ENCODE measurements at places on chromosomes 6 and 20.

DNA sequence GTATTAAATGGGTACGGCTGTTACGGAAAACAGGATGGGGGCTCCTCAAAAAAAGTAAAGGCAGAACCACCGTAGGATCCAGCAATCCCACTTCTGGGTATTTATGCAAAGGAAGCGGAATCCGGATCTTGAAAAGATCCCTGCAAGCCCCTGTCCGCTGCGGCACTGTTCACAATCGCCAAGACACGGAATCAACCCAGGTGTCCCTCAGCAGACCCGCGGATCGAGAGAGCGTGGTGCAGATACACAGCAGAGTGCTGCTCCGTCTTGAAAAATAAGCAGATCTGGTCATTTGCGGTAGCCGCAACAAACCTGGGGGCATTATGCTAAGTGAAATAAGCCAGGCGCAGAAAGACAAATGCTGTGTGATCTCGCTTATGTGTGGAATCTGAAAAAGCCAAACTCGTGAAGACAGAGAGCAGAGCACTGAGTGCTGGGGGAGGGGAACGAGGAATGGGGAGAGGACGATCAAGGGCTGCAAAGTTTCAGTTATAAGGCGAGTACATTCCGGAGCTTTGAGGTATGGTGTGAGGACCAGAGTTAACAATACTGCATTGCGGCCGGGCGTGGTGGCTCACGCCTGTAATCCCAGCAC, 41.3 kb downstream of the NTSR1 start:
- DNase-seq: no peak

DNA sequence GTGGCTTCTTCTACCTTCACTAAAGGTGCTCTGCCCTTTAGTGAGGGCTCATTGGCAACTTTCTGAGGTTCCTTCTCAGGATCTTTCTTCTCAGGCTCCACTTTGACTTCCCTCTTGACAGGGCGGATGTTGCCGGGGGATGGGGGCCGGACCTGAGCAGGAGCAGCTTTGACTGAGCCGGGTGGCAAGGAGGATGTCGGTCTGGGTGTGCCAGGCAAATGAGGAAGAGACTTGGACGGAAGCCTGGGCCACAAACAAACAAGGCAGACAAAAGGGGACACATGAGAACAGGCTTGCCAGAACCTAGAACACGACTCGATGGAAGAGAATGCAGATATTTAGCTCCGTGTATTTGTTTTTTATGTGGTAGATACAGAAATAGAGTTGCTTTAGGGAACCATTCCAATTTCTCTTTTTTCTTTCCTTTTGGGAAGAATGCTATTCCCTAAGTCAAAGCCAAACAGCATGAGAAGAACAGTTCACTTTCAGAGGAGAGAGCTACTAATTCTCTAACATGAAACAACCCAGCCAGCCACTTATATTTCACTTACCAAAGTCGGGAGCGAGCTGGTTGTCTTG, 76.2 kb upstream of the BCLAF1 start:
- DNase-seq: no peak

DNA sequence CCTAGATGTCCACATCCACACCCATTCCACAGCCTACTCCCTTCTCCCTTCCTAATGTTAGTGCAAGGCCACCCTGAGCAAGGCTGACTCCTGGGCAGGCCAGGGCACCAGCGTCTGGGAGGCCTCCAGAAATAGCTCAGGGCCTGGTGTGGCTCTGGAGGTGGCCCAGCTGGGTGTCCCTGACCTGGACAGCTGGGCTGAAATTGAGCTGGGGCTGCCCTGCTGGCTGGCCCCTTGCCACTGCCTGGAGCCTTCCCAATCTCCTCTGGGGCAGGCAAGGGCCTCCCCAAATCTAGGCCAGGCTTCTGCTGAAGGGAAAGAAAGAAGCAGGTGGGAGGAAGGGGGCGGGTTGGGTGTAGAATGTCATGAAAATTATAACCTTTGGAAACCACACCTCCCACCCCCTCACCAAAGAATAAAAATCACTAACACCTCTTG, 2.1 kb downstream of the FAM110A start:
- DNase-seq: no peak

- no peak for DNase-seq
Observed at GRCh38 chr6:102815207-102815606, 1421.7 kb downstream of the GRIK2 start.

DNA sequence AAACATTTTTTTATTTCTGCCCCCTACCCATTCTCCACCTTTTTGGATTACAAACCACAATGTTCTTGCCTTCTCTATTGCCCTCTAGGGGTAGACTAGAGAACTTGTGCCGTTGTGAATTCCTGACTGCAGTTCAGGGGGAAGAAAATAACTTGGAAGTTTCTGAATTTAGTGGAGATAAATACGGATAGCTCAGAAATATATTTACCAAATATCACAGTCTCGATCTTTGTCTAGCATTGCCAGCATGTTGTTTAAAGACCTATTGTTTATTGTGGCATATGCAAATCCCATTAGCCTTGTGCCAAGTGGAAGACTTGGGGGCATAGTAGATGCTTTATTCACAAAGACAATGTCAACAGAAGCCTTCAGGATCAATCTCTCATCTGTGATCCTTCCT, 154.1 kb upstream of the MMS22L start:
- no peak for DNase-seq

DNA sequence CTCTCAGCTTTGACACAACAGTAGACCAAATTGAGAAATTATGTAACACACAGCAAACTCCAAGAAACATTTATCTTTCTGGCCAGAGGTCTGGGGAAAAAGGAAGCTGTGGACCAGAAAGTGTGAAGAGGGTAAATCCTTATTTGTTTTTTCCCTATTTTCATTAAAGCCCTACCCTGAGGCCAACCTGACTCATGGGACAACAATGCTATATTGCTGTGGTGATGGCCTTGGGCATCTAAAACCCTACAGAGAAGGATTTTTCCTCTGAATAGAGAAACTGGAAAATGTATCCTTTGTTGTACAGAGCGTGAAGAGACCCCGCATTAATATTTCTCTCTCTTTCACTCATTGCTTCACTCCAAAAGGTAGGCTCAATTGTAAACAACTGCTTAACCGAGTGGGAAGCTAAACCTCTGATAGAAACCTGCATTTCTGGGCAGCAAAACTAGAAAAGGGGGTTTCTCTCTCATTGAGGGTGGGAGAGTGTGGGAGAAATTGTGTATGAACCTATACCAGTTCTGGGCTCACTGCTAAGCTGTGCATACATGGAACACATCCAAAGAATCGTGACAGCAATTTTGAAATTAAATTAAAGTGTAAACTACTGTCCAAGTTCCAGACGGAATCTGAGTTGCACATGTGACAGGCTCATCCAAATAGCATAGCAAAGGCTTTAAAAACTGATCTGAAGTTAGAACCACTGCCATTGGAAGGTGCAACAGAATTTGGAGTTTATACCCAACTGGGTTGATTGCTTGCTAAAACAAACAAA, 175.5 kb downstream of the CLVS2 start:
- DNase-seq: no peak

- DNase-seq: no peak
Observed at GRCh38 chr20:6579824-6580223, 187.7 kb upstream of the BMP2 start.

- DNase-seq: no peak
Observed at GRCh38 chr20:18916886-18917750, 103.5 kb downstream of the SCP2D1 start.

- DNase-seq: no peak
Observed at GRCh38 chr6:139534472-139535115, 160.1 kb upstream of the CITED2 start.

GRCh38 chr6:154848580-154848979, 115.4 kb downstream of the SCAF8 start:
- no peak for DNase-seq

- DNase-seq: no peak
Observed at GRCh38 chr20:18645851-18646250, 58.0 kb downstream of the DTD1 start.

GRCh38 chr6:38973178-38974057, 75.2 kb upstream of the GLP1R start:
- no peak for DNase-seq

DNA sequence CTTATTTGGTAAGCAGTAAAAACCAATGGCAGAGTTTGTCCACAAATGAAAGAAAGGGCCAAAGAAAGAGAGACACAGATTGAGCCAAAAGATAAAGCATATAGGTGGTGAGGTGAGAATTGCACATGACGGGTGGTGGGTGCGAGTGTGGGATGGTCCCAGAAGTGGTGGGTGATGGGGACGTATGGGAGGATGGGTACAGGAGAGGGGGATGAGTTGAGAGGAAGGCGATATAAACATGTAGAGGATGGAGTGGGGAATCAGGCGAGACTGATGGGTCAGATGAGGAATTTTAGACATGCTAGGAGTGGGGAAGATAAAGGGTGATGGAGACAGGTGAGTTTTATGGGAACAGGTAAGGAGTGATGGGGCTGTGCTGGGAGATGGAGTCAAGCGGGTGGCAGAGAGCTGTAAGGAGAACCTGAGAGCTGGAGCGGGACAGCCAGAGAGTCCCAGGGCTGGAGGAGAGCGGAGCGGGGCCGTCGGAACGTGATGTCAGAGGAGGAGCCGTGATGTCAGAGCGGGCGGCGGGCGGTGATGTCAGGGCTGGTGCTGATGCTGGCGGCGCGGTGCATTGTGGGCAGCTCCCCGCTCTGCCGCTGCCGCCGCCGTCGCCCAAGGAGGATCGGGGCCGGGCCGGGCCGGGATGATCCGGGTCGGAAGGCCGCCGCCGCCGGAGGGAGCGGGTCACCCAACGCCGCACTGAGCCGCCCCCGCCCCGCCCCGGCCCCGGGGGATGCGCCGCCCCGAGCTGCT, at the start of gene TTBK1:
Gene TTBK1 (plus strand): TSS at position 574 of the 756 bp plus-strand sequence. CDS start 3,180 bp downstream, outside the sequence.
- DNase-seq: no peak

- no peak for DNase-seq
Observed at GRCh38 chr6:160421854-160422253, 73.7 kb downstream of the SLC22A3 start.

GRCh38 chr6:149439626-149440025, 39.6 kb downstream of the SUMO4 start:
- no peak for DNase-seq

- no peak for DNase-seq
Observed at GRCh38 chr6:34149831-34150400, 4.0 kb upstream of the GRM4 start.

DNA sequence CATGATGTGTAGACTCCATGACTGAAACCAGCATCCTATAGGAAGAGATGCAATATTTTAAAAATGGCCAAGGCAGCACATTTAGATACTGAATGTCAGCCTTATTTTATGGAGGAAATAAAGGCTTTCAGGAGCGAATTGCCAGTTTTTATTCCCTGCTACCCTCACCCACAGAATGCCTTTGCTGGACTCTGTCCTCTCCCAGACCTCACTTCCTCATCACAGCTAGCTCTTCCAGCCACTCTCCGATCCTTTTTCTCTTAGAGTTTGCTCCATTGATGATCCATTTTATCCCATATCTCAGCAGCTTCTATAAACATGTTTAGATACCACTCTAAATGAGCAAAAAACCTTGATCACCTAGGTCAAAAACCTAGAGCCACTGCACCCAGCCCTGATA, 137.7 kb downstream of the LRRC1 start:
- DNase-seq: no peak

DNA sequence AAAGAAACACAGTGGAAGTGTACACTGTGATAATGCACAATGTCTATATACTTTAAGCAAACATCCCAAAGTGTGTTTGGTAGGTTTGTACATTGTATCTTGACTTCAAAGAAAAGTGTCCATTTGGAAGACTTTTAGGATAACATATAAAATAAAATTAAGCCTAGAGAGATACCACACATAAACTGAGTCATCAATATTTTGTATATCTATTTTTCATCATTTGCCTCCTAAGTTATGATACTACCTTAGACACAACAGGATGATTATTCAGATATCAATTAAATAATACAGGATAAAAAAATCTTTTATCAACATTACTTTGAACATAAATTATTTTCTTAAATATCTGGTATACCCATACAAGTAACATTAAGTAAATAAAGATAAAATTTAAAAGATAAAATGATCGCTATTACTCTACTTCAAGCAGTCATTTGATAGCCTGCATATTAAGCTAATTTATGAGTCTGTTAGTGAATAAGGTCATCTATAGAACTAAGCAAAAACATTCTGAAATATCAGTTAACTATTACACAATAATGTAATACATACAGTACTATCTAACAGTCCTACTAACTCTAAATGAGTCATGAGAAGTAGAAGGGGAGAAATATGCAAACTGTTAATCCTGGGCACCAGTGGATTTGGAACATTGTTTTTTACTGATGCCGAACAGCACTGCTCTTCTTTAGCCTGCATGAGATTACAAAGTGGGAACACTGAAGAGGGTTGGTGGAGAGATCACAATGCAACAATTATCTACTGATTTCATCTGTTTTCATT, 158.4 kb upstream of the SIM1 start:
- no peak for DNase-seq

DNA sequence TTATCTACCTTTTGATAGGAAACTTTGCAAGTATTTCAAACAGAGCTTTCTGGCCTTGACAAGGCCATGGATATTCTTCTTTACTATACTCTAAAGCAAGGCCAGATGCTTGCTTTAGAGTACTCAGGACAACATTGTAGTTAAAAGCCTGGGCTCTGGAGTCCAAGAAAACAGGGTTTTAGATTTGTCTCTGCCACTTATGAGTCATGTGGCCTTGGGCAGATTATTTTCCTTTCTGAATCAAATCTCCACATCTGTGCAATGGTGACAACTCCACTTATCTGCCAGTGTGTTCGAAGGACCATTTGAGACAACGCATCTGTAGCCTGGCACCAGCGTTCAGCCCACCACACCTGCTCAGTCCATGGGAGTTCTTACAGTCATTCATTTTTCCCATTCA, 265.9 kb upstream of the RIN2 start:
- DNase-seq: no peak

DNA sequence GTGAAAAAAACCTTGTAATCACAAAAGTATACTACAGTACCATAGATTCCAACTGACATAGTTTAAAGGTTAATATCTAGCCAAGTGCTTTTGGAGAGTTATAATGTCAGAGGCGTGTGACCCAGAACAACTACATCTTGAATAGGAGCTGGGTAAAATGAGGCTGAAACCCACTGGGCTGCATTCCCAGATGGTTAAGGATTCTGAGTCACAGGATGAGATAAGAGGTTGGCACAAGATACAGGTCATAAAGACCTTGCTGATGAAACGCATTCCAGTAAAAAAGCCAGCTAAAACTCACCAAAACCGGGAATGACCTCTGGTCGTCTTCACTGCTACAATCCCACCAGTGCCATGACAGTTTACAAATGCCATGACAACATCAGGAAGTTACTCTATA, 22.4 kb upstream of the KIAA0408 start:
- DNase-seq: no peak

GRCh38 chr6:137264311-137265075, 45.3 kb upstream of the IFNGR1 start:
- DNase-seq: no peak
